ENCODE measurements at places on chromosomes 13 and 19.

- no peak for DNase-seq
Measured at GRCh38 chr13:109309625-109310363, 476.6 kb downstream of the IRS2 start.

DNA sequence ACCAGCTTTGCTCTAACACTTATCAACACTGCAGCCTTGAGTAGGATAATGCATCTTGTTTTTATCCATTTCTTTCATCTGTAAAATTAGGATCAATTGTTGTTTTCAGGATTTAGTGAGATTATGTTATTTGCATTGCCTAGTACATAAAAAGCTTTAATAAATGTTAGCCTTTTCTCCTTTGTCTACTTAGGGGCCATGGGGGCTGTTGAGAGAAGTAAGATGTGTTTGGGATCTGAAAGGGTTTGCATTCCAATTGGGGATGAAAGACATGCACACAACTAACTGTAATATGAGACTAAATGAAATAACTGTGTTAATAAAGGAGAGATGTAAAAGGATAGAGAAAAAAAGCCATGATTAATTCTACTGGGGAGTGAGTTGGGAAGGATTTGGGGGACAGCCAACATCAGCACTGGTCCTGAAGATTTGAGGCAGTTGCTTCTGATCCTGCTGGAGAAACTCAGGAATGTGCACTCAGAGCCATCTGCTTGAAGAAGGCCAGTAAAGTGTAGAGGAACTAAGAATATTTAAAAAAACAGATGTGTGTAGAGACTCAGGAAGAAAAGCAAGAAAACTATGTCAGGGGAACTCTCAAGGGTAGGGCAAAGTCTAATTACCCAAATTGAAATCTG, 236.3 kb downstream of the OLFM4 start:
- no peak for DNase-seq

- DNase-seq: no peak
Measured at GRCh38 chr13:94667190-94667589, 45.2 kb downstream of the SOX21 start.

DNA sequence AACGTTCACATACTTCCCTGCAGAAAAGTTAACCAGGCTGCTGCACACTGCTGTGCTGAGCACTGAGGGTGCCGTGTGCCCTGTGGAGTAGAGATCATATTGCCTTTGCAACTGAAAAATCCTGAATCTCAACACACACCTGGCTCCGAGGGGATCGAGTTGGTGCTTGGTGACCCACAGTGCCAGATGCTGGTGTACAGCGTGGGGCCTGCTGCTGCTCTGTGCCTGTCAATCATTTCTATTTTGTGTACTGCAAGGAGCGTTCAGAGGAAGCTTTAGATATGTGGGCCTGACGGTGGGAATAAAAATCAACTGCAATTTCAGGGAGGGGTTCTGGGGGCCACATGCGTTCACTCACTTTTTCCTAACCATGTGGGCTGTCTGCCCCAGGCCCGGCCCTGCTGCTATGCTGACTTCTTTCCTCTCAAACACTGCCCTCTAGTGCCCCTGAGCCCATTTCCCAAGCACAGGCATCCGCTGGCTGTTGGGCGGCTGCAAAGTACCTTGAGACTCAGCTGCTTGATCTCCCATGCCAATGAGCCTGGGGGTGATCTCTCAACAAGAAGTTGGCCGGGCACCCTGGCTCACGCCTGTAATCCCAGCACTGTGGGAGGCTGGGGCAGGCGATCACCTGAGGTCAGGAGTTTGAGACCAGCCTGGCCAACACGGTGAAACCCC, 9.7 kb upstream of the LENG8 start:
- DNase-seq: no peak

DNA sequence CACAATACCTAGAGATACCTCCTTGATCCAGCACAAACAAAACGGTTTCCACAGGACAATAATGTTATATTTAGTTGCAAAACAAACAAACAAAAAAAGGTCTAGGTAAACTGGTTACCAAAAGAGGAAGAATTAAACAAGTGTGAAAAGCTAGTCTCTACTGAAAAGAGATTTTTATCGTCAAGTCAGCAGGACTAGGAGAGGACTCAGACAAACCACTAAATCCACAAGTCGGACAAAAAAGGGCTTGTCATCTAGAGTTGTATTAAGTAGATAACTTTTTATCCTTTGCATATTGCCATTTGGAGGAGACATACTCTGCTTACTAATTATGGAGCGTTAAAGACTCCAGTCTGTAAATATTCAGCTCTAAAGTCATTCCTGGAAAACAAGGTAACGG, 9.9 kb upstream of the KPNA3 start:
- DNase-seq: no peak

DNA sequence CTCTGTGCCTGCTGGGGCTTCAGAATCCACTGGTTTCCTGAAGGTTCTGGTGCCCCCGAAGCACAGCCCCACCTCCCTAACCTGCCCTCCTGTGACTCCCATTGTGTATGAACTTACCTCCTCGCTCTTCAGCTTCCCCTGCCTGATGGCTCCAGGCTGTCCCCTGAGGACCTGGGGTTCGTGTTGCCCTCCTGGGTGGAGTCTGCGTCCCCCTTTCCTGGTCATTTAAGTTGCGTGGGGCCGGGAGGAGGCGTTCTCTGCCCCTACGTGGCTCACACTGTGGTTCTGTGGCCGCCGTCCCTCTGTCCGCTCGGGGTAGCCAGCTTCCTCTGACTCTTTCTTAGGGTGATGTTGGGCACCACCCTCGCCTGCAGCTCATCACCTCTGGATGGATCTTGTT, 13.9 kb downstream of the TFDP1 start:
- no peak for DNase-seq

- DNase-seq: no peak
Measured at GRCh38 chr19:11141937-11142527, 13.6 kb downstream of the SPC24 start.

DNA sequence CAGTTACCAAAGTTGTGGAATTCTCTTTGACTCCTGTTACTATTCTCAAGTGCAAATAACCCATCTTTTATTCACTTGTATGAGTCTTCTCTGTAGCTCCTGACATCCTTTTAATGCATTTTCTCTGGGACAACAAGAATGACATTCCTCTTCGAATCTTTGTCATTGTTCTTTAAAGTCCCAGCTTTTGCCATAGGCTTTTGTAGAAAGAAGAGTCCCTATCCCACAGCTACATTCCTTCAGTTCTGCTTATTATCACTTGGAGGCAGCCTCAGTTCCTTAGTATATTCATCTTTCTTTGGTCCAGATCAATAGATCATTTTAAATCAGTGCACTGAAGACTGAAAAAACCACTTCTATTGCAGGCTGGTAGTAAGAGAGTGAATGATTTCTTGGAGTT, 560.2 kb downstream of the DACH1 start:
- no peak for DNase-seq

DNA sequence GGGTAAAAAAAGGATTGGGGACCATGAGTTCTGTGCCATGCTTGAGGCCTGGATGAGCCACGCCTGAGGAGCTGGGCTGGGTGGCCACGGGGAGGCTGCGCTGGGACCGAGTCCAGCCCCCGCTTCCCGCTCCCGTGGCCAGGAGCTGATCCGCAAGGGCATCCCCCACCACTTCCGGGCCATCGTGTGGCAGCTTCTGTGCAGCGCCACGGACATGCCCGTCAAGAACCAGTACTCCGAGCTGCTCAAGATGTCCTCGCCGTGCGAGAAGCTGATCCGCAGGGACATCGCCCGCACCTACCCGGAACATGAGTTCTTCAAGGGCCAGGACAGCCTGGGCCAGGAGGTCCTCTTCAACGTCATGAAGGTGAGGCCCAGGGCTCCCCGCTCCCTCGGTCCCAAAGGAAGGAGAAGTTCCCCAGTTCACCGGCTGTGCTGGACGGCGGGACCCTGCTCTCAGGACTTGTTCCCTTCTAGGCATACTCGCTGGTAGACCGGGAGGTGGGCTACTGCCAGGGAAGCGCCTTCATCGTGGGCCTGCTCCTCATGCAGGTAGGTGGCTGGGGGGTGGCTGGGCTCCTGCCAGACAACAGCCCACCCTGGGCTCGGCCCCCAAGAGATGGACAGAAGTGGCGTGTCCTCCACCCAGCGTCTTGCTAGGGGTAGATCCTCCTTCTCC, 18.9 kb downstream of the EVI5L start:
- no peak for DNase-seq

GRCh38 chr19:5126498-5127223, 157.7 kb downstream of the KDM4B start:
- DNase-seq: no peak

- DNase-seq: no peak
Measured at GRCh38 chr13:54573186-54573585, 1544.6 kb downstream of the OLFM4 start.

DNA sequence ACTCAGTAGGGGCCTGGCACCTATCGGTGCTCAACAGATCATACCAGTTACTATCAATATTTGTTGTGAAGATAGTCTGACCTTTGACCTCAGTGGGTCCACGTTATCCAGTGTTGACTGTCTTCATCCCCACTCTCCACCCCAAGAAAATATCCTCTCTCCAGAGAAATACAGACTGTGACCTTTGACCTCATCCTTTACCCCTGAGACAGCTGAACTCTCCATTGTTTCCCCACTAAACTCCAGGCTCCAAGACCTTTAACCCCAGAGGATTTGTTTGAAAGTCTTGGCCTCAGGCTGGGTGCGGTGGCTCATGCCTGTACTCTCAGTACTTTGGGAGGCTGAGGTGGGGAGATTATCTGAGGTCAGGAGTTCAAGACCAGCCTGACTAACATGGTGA, 22.6 kb upstream of the PPP5C start:
- no peak for DNase-seq

- no peak for DNase-seq
Measured at GRCh38 chr13:26914148-26914547, 153.6 kb upstream of the GPR12 start.

GRCh38 chr13:75326173-75327134, 155.5 kb downstream of the TBC1D4 start:
- DNase-seq: no peak
